Activated CD4-positive, alpha-beta T cell treated with anti-CD3 and anti-CD28 coated beads, Interleukin-2, Interleukin-6, amounts not matched to agents 100 ng/mL and 50 ng/mL, durations not matched to agents 16 hours and 8 hours (primary cell): ENCODE measurements at places on chromosomes 5 and 9.

DNA sequence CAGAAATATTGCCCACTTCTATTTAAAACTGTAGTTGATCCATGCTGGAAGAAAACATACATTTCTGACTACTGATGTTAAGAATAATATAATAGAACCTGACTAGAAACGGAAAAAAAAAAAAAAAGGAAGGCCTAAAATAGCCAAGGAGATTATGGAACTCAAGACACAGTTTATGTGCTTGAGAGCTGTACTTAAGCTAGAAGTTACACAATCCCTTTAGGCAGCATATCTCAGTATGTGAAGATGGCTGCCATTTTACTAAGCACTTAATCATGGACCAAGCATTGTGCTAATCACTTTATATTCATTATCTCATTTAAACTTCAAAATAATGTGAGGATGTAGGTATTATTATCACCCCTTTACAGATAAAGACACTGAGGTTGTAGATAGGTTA is 73.0 kb upstream of the NR4A3 start:
- DNase-seq = no peak

GRCh38 chr5:117131048-117131679 is 556.5 kb upstream of the SEMA6A start:
- no peak for DNase-seq

DNA sequence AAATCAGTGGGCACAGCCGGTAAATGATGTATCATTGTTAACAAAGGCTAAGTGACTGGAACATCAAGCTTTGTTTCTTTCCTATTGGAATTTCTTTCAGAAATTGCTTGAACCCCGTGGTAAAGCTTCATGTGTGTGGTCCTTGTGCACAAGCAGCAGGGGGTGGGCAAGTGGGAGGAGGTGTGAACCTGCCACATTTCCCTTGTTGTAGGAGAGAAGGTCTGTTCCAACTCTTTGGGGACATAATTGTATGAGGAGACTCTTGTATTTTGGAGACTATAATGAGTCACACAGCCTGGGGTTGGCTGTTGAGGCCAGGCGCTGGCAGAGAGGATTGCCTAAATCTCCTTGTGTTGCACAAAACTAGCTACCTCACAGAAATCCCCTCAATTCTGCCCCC is 620.5 kb downstream of the IRX1 start:
- DNase-seq = no peak

DNA sequence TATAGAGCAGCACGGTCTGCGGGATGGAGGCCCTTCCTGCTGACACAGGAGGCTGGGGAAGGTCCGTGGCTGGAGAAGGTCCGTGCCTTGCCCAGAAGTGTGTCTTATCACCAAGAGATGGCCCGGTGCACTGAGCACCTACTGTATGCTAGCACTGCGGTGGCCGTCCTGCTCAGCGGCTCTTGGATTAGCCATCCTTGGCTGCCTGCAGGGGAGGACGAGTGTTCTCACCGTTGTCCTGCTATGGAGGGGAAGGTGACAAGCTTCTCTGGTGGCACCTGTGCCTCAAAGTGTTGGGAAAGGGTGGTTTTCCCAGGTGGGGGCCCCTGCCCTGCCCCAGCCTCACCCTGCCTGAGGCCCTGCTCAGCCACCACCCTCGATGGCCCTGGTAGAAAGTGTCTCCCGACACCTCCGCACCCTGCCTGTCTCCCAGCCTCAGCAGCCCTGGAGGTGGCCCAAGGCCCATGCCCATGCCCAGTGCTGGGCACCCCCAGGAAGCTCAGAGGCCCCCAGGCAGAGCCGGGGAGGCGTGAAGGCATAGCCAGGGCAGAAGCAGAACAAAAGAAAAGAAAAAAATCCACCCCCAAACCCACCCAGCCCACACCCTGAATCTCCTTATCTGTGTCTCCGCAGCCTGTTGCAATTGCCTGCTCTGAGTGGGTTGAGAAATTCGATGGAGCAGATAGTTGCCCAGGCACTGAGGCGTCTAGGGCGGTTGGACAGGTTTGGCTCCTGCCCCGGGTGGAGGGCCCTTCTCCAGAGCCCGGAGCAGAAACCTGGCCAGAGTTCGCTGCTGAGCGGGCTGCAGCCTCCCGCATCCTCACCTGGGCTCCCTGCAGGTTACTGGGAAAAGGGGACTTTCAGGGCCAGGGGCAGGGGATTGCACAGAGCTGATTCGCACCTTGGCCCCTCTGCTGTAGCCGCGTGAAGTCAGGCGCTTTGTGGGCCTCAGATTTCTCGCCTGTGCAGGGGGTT is 30.5 kb downstream of the RXRA start:
- DNase-seq = no peak

- no peak for DNase-seq
Measured at GRCh38 chr9:136392538-136393449, 7.2 kb downstream of the SNAPC4 start.

DNA sequence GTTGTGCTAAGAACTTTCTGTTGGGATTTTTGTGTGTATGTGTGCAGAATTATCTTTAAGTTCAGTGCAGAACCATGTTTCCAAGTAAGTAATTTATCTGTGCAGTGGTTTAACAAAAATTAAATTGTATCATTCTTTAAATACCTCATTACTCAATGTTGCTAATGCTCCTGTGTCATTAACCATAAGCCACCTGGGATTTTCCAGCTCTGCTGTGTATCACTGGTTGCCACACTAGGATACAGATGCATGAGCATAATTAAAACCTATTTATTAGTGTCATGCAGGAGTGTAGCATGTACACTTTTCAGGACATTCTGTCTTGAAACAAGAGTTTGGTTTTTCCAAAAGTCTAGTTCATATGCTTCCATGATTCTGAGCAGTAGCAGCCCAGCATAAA is 120.4 kb upstream of the PTGER4 start:
- no peak for DNase-seq

DNA sequence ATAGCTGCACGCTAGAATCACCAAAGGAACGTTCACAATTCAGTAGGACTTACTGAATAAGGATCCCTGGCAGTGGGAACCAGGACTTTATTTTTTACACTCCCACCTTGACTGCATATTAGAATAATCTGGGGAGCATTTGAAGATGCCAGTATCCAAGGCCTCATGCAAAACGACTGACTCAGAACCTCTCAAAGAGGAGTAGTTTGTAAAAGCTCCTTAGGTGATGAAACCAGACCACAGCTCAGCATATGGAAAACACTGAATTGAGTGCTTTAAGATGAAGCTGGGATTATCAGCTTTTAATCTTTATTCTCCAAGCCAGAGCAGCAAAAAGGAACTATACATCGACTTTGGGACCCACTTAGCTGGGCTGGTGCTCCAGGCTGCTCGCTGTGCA is 288.3 kb downstream of the MLLT3 start:
- no peak for DNase-seq

DNA sequence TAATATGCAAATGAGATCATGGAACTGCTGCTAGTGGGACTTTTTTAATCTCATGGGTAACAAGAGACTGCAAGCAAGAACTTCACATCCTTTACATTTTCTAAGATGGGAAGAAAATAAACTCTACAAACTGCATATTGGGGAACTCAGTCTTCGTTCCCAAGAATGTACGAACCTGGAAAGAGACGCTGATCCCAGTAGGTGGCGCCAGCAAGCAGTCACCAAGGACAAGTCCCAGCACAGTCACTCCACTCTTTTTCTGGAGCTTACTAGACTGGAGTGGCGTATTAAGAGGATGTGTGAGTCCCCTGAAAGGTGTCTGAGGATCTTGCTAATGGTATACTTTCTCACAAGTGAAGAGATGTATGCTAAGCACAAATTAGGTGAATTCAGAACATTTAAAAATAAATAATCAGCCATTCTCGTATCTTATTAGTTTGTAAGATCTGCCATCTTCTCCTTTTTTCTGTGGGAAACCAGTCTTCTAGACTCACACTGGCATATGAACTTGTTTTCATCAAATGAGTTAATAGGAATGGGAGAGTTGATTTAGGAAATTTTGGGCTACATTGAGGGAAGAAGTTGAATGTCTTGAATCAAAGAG is 16.0 kb upstream of the PUM3 start:
- peak; percentile 63 for DNase-seq

DNA sequence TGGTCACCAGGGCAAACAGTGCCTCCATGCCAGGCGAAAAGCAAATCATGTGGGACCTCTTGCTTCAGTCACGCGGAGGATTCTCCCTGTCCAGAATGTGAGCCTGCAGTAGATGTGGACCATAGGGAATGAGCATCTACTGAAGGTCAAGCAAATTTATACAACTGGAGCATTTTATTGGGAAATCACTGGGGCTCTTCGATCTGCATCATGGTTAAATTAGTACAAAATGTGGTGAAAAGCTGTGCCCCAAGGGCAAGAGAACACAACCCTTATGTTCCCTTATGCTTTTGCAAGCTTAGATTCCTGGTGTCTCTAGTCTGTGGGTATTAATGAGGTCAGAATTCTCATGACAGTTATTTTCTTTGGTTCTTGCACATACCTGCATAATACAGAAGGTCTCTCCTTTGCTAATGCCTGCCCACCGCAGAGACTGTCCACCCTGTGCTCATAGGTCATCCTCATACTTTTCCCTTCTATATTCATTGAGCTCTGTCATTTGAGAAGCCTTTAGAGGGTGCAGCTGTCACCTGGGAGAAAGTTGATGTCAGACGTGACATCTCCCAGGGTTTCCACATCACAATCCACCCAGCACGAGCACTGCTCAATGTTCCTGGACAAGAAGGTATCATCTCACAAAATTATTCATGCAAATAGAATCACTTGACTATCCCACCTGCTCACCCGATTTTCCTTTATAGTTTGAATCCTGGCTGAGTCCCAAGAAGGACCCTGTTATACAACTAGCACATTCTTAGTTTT is 111.7 kb downstream of the NXNL2 start:
- no peak for DNase-seq

GRCh38 chr9:79604921-79605562 is 33.3 kb downstream of the TLE4 start:
- DNase-seq = no peak

- DNase-seq = peak; percentile 61
Measured at GRCh38 chr9:87324613-87325194, 173.0 kb upstream of the DAPK1 start.

DNA sequence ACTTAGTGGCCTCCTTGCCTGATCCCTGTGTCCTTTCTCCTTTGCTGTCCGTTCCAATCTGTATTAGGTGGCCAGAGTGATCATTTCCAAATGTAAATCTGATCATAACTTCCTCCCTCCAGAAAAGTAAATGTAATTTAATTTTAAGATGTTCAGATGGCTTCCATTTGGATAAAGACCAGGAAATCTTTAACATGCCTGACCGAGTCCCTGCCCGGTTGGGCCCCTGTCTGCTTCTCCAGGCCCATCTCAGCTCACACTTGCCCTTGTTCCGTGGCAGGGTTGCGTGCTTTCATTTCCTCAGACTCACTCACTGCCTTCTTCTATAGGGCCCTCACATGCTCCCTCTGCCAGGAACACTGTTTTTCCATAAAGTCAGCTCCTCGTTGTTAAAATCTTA is 7.6 kb downstream of the MAP3K1 start:
- no peak for DNase-seq

DNA sequence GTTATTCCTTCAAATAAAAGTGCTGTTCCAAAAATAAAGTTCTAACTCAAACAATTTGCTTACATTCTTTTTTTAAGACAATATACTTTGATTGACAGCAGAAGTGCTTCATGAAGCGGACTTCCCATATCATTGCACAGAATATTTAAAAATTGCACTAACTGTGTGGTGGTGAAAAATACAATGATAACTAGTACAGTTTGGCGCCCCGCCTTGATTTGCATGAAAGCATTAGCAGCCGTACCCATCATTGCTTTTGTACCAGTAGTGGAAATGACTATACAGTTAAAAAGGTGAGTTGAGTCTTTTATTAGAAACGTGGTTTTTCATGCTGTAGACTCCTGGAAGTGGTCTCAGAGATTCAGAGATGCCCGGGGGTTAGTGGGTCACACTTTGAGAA is 69.5 kb upstream of the MAP3K1 start:
- no peak for DNase-seq

GRCh38 chr9:108049671-108050494 is 560.3 kb upstream of the KLF4 start:
- no peak for DNase-seq

- DNase-seq = no peak
Measured at GRCh38 chr9:68509689-68510088, 31.0 kb downstream of the TMEM252 start.

DNA sequence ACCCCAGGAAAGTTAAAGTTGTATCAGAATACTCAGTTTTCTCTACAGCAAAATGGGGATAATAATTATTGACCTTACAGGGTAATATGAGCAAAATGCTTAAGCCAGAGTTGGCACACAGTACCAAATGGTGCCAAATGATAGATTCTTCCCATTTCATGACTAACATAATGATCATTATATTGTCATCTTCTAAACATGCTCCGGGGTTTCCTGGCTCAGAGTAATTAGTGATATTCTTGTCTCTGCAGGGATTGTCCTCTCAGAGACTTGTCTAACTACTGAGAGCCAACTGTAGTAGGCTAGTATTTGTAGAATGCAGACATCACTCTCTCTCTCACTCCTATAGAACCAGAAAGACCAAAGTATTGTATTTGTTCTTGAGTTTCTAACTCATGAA is 25.2 kb upstream of the PPP2R2B start:
- no peak for DNase-seq

DNA sequence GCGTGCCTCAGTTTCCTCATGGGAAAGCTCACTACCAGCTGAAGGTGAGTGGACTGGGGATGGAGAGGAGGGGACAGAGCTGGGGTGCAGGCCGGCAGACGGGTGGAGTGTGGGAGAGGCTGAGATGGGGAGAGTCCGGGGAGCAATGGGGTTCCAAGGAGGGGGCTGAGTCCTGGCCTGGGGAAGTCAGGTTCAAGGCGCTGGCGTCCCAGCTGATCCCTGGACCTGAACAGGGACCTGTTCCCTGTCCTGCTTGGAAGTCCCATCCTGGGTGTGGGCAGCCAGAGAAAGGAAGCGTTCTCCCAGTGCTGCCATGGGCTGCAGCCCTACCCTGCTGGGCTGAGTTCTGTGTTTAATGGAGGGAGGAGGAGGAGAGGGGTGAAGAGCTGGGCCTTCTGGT is 60.9 kb upstream of the GNE start:
- no peak for DNase-seq

DNA sequence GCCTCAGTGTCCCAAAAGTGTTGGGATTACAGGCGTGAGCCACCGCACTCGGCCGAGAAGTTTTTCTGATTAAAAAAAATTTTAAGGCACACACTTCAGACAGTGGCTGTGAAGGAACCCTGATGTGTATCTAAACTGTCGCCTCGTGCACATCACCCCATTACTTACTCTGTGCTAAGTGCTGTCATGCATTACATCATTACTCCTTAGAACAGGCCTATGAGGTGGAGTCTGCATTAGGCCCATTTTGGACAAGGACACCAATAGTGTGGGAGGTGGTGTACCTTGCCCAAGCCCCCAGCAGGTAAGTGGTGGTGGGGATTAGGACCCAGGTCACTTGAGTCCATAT is 3.8 kb upstream of the CDHR2 start:
- no peak for DNase-seq

GRCh38 chr9:108443741-108444140 is 412.0 kb downstream of the ACTL7B start:
- DNase-seq = no peak

DNA sequence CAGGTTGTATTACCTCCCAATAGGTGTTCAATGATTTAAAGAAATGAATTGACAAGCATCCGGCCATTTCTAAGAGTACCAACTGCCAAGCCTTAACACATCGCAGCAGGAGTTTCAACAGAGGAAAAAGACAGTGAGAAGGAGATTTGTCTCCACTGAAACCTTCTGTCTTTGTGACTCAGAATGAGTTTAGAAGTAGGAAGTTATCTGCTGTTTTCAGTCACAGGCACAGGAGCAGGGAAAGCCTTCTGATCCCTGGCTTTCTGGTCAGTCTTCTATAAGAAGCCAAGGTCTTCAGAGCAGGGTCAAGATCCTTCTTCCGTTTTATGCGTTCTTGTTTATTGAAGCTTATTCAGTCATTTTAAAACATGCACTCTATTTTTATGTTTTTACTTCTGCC is 390.7 kb upstream of the PCSK5 start:
- no peak for DNase-seq
